ENCODE measurements at places on chromosomes 16 and 17.

DNA sequence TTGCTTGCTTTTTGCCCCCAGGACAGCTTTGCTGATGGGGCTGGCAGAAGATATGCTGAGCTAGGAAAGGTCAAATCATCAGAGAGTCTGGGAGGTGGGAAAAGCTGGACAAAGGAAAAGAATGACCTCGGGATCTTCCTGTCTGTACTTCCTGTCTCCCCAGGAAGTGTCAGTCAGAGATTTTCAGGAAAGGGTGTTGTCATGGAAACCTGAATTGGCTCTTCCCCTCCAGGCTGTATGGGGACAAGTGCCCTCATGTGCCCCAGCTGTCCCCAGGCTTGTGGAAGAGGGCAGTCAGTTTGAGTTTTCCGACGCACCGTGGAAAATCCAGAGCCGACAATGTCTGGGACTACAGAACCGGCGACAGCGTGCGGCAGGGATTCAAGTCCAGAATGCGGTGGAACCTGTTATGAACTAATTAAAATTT, 122.7 kb upstream of the ZFHX3 start:
- no peak for DNase-seq

DNA sequence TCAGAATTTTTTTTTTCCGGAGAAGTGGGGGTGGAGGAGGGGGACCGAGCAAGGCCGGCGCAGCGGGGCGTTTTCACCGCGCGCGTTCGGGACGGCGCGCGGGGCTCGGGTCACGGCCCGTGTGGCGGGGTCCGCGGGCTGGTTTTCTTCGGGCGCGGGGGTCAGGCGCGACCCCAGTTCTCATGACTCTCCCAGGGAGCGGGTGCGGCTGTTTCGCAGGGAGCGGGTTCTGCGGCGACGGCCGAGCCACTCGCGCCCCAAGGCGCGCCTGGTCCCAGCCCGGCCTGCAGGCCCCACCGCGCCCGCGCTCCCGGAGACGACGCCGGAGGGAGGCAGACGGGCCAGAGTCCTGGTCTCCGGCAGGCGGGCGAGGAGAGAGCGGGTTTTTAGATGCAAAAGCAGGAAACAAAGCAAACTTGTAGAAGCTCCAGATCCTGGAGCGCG, 1.0 kb downstream of the BAHCC1 start:
- no peak for DNase-seq

DNA sequence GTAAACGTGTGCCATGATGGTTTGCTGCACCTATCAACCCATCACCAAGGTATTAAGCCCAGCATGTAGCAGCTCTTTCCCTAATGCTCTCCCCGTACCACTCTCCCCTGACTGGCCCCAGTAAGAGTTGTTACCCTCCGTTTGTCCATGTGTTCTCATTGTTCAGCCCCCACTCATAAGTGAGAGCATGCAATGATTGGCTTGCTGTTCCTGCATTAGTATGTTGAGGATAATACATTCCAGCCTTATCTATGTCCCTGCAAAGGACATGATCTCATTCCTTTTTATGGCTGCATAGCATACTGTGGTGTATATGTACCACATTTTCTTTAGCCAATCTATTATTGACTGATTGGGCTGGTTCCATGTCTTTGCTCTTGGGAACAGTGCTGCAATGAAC, 1294.9 kb upstream of the CDH8 start:
- DNase-seq: no peak

DNA sequence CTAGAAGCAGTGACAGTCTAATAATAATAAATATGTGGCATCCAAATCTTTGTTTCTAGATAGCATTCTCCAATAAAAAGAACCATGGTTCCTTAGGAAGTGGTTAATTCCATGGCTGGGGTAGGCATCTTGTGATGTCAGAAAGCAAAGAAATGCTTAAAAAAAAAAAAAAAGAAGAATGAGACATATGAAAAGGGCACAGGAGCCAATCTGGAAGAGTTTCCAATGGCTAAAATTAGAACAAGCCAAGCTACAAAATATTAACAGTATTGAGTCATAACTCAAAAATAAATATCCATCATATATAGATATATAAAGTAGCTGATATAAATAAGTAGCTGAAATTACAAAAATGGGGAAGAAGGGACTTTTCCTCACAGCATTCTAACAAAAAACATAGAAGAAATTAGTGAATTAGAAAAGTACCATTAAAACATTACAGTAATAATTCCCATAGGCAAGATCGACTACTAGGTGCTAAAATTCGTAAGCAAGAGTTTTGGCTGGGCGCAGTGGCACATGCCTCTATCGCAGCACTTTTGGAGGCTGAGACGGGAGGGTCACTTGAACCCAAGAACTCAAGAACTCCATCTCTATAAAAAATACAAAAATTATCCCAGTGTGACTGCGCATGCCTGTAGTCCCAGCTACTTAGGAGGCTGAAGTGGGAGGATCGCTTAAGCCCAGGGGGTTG, 111.3 kb downstream of the TRIM37 start:
- DNase-seq: no peak

DNA sequence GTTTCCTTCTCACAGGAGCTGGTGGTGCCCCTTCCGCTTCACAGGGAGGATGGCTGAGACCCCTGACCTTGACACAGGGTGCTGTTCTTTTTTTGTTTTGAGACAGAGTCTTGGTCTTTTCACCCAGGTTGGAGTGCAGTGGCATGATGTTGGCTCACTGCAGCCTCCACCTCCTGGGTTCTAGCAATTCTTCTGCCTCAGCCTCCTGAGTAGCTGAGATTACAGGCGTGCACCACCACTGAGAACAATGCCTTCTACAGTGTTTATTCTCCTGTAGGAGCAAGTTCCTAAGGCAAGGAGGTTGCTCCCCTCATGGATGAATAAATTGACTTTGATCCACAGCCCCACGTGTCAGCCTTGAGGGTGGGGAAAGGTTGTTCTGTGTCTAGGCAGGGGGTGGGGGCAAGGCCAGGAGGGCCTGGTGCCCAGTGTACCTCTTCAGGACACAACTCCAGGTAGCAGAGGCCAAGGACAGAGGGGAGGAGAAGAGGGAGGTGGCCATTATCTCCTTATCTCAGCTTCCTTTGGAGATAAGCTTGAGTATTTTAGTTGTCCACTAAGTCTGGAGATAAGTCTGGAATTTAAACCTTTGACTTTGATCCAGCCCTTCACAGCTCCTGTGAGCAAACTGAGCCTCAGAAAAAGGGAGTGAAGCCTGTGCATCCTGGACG, 159.4 kb downstream of the SEC14L1 start:
- no peak for DNase-seq

- DNase-seq: no peak
Observed at GRCh38 chr17:61584866-61585265, 6.2 kb downstream of the NACA2 start.

DNA sequence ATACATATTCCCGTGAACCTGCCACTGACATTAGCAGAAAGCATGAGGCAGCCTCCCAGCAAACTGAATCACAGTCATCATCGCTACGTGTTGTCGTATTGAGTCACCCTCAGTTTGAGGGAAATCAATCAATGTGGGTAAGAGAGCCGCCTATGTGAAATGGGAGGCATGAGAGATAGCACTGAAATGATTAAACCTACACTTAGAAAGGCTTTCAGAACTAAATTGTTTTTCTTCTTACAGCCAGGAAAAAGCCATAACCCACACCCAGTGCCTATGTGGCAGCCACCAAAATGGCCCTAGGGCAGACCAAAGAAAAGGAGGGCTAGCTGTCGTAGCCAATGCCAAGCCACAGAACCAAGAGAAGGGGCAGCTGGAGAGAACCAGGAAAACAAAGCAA, 90.5 kb downstream of the ADAMTS18 start:
- no peak for DNase-seq

DNA sequence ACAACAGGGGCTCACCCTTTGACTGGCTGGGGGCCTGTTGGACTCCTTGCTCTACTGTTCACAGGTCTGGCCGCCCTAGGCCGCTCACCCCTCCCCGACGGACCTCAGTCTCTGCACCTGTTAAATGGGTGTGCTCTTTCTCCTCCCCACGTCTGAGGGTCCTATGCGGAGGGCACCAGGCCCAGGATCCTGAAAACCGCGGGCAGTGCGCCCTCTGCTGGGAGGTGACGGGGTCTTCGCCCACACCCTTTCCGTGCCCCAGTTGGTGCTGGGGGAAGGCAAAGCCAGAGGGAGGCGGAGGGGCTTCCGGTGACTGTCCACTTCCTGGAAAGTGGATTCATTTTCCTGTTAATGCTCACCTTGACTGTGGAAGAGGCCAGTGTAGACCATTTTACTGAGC, 1010.9 kb downstream of the KCNJ18 start:
- no peak for DNase-seq

DNA sequence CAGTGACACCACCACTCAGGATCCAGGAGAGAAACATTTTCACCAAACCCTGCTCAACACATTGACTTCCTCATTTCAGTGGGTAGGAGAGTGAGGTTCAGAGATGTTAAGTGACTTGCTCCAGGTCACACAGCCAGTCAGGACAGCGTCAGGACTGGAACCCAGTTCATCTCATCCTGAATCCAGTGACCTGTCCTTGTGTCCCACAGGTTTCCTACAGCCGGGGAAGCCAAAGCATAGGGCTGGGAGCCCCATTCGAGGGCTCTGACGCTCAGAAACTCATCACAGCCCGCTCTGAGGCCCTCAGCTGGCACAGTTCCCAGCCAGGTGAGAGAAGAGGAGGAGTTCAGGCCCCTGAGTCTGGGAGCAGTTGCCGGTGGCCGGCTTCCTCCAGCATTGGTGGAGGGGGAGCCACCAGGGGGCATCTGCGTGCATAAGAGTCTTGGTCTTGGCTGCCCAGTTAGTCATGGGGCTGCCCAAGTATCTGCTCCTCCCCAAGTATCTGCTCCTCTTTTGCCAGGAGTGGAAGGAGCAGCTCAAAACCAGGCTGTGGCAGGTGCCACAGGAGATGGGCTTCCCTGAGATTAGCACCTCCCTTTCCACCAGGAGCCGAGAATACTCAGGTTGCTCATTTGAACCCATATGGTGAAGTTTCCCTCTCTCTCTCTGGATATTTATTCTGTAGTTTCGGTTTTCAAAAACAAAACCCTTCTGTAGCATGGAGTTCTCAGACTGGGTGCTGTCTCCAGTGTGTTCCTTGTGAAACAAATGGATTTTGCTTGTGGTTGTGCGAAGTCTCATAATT, 56.0 kb downstream of the TNFRSF13B start:
- DNase-seq: no peak

- DNase-seq: no peak
Observed at GRCh38 chr16:87918866-87919680, 17.3 kb downstream of the CA5A start.

DNA sequence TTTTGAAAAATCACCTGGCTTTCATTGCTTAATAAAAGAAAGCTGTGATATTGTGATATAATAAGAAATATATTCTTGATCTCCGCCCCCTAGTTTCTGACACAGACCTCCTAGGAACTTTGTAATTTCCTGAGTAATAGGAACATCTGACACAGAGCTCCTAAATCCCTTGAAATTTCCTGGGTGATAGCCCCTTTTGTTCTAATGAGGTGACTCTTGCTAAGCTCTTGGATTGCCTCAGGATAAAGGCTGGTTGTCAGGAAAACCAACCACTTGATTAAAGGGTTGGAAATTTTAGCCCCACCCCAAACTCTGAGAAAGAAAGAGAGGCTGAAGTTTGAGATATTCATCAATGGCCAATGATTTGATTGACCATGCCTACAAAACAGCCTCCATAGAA, 326.4 kb upstream of the KIF2B start:
- no peak for DNase-seq

DNA sequence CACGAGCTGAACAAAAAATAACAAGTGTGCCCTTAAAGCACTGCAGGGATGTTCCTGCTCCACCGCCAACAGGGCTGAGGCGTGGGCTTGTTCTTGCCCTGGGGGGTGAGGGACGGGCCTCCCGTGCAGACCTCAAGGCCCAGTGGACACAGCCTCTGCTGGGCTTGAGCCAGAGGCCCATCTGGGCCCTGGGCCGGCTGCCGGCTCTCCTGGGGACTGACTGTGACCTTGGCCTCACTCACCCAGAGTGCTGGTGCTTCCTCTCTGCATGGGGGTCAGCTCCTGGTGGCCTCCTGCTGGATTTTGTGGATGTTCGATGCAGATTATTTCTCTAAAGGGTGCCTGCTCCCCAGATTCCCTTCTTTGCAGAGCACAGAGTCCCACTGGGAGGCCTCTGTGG, 54.2 kb upstream of the CDR2 start:
- DNase-seq: no peak

- no peak for DNase-seq
Observed at GRCh38 chr17:1743088-1743439, 393 bp downstream of the SERPINF2 start.

Data from KG1 (cell line).